MCF 10A (cell line): ENCODE measurements at places on chromosomes 16 and 17.

GRCh38 chr16:77868478-77868877, 80.1 kb downstream of the VAT1L start:
- H3K4me1 ChIP-seq, result no peaks in the 10 kb centered on the region
- no peak for DNase-seq
- H3K27ac ChIP-seq, result no peak overlapping the region

DNA sequence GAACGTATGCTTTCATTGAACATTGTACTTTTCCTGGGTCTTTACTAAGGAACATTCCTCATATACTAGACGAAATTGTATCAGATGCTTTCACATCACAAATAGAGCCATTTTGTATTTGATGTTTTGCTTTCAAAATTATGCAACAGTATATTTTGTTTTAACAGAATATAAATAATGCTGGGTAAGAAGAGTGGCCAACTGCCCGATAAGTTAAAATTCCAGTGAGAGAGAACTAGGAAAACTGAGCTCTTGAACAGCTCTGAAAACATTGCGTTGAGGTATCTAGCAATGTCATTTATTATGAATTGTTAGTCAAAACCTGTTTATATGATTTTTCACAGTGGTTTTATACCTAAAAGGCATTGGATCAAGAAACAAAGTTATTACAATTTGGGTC, 50.8 kb downstream of the USP10 start:
- peaks cover 31% of the 10 kb centered on the region for H3K36me3 ChIP-seq
- no peak overlapping the region for H3K4me3 ChIP-seq

GRCh38 chr17:65470783-65471182, 90.7 kb downstream of the AXIN2 start:
- no peak for DNase-seq
- no peak overlapping the region for H3K4me3 ChIP-seq
- H3K4me1 ChIP-seq, result peaks cover 11% of the 10 kb centered on the region
- H3K27me3 ChIP-seq, result no peaks in the 10 kb centered on the region
- no peak overlapping the region for H3K27ac ChIP-seq
- H3K36me3 ChIP-seq, result no peaks in the 10 kb centered on the region

DNA sequence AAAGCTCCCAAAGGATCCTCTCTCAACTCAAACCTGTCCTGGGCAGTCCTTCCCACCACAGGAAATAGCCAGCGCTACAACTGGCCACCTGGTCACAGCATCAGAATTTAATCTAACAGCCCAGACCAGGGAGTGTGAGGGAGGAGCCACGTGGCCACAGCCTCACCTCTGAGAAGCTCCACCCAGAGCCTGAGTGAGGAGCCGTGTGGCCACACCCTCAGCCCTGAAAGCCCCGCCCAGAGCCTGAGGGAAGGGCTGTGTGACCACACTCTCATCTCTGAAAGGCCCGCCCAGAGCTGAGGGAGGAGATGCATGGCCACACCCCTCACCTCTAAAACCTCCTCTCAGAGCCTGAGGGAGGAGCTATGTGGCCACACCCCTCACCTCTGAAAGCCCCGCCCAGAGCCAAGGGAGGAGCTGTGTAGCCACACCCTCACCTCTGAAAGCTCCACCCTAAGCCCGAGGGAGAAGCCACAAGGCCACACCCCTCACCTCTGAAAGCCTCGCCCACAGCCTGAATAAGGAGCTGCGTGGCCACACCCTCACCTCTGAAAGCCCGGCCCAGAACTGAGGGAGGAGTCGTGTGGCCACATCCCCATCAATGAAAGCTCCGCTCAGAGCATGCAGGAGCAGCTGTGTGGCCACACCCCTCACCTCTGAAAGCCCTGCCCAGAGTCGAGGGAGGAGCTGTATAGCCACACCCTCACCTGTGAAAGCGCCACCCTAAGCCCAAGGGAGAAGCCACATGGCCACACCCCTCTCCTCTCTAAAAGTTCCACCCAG, 28.6 kb downstream of the SLC38A8 start:
- peaks cover 5% of the 10 kb centered on the region for H3K4me1 ChIP-seq
- no peak overlapping the region for H3K4me3 ChIP-seq
- no peaks in the 10 kb centered on the region for H3K27me3 ChIP-seq

DNA sequence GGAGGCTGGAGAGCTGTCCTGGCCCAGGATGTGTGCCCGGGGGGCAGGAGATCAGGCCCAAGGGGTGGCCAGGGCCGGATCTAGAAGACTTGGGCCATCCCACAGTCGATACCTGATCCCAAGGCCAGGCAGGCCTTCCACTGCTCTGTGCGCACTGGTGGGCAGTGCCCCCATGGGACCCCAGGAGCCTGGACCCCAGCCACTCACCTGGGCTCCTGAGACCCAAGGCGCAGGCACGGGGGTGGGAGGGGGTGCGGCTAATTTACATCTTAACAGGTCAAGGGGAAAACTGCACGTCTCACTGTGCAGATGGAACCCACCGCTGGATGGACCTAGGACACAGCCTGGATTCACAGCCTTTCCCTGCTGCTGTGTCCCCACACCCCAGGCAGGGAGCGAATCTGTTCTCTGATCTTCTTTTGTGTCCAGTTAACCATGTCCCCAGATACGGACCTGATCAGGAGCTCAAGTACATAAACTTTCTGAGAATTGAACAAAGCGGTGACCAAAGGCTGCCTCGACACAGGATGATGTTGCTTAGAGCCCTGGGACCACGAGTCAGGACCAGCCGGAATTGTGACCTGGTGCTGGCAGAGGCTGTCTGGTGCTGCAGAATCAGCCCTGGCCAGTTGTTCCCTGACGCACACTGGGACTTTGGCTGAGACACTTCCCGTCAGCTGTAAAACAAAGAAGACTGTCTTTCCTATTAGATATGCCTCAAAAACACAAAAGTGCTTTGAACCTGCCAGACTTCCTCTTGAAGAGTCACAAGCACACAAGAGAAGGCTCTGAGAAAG, 60.6 kb downstream of the TNFRSF13B start:
- no peak for DNase-seq
- no peaks in the 10 kb centered on the region for H3K4me1 ChIP-seq
- no peak overlapping the region for H3K4me3 ChIP-seq

- no peaks in the 10 kb centered on the region for H3K27me3 ChIP-seq
- H3K36me3 ChIP-seq, result no peaks in the 10 kb centered on the region
- peak overlapping the region; percentile 9 for H3K27ac ChIP-seq
- DNase-seq, result peak; percentile 79
- H3K4me3 ChIP-seq, result peak overlapping the region; percentile 17
Observed at GRCh38 chr16:79751471-79752184, 151.1 kb upstream of the MAF start.

DNA sequence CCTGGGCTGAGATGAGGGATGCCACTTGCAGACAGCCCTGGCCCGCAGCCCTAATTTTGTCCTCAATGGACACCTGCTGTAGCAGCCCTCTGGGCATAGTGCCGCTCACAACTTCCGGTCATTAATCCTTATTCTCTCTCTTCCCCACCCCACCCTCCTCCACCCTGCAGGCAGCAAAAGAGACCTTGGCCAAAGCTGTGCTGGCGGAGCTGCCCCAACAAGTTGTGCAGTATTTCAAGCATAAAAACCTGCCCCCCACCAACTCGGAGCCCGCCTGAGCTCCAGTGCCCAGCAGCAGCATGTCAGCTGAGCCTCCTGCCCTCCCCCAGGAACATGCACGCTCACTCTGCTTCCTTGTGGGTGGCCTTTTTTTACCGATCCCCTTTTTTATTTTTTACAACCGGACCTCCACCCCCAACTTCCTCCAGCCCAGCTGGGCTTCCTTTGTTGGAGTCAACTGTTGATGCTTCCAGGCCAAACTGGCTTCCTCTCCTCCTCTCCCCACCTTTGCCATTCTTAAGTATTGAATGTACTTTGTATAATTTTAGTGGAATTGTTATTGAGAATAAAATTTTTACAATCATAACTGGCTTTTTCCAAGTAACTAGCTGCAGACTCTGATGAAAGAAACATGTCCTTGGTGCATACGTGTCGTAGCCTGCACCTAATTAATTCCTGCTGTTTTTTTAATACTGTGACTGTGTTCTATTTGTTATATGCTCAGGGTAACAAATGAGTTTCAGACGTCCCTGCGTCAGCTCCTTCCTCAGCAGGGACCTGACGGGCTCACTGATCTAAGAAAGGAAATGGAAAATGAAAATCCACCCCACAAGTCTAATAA, 38.2 kb downstream of the PSME3IP1 start:
- no peak overlapping the region for H3K4me3 ChIP-seq
- H3K27me3 ChIP-seq, result no peaks in the 10 kb centered on the region
- no peak overlapping the region for H3K27ac ChIP-seq
- no peak for DNase-seq
- H3K36me3 ChIP-seq, result peaks cover 9% of the 10 kb centered on the region

DNA sequence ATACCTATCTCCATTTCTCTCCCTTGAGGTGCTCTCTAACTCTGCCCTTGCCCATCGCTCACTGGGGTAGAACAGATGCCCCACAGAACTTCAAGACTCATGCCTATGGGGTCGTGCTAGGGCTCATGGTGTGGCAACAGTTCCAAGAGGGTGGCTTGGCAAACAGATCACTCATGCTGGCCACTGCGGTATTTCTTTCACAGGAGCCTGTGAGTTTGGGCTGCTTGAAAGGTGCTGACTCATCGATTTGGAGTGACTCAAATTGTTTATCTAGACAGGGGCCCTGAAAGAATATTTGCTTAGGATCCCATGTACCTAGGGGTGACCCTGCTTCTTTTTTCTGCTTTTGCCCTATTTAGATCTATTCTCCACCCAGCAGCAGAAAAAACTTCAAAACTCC, 69.9 kb downstream of the IRX5 start:
- H3K27ac ChIP-seq, result peak overlapping the region; percentile 39
- no peak overlapping the region for H3K4me3 ChIP-seq
- peak; percentile 58 for DNase-seq
- H3K27me3 ChIP-seq, result peaks cover 26% of the 10 kb centered on the region
- peaks cover 21% of the 10 kb centered on the region for H3K4me1 ChIP-seq
- H3K36me3 ChIP-seq, result peaks cover 4% of the 10 kb centered on the region

GRCh38 chr16:2044541-2044940, 3.1 kb downstream of the NTHL1 start:
- no peak overlapping the region for H3K4me3 ChIP-seq
- no peak overlapping the region for H3K27ac ChIP-seq
- H3K27me3 ChIP-seq, result no peaks in the 10 kb centered on the region
- DNase-seq, result no peak
- no peaks in the 10 kb centered on the region for H3K36me3 ChIP-seq

DNA sequence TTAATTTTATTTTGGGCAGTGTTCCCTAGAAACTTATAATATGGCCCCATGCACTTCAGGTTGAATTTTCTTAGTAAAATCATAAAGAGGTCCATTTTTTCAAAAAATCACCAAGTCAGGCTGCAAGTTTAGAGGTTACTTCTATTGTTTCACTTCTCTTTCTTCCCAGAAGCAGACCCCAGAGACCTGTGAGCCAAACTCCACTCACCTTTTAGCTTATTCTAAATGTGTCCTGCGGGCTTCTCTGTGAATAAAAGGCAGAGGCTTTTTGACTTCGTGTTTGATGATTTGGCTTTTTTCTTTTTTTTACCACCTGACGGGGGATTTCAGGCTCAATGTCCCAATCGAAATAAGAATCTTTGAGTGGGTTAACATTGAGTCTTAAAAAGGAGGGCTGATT, 7.4 kb downstream of the PRKCB start:
- no peak overlapping the region for H3K27ac ChIP-seq
- DNase-seq, result no peak
- no peaks in the 10 kb centered on the region for H3K36me3 ChIP-seq
- no peak overlapping the region for H3K4me3 ChIP-seq
- no peaks in the 10 kb centered on the region for H3K4me1 ChIP-seq

DNA sequence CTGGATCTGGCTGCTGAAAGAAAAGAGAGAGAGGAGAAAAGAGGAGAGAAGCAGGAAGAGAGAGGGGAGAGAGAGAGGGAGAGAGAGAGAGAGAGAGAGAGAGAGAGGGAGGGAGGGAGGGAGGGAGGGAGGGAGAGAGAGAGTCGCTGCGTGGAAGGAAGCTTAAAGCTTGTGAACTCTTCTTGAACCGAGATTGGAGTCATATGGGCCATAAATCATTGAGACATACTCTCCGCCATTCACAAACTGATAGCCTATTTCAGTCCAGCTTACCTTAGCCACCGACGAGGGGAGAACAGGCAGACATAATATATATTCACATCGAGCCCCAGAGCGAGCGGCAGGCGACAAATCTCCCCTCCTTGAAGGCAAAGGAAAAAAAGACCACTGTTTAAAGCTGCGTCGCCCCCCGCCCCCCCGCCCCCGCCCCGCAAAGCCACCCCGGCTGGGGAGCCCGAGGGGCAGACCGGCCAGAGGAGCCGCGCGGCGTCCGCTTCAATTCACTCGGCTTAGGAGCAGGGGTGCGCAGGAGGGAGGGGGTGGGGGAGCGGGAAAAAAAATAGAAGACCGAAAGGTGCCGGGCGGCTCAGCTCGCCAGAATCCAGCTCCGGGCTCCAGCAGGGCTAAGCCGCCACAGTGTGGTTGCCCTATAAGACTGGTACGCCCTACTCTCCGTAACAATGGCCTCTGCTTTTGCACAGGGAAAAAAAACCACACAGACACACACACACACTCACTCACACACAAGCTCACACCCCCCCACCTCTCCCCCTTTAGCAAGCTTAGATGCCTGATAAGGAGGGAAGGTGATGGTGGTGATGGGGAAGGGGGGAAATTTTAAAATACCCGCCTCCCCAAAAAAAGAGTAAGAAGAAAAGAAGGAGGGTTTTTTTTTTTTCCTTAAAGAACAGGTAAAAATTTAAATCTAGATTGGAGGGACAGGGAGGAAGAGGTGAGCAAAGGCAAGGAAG, 10.6 kb upstream of the HOXB2 start:
- H3K4me1 ChIP-seq, result peaks cover 17% of the 10 kb centered on the region
- no peaks in the 10 kb centered on the region for H3K36me3 ChIP-seq
- no peak for DNase-seq
- H3K27me3 ChIP-seq, result peaks cover 13% of the 10 kb centered on the region

DNA sequence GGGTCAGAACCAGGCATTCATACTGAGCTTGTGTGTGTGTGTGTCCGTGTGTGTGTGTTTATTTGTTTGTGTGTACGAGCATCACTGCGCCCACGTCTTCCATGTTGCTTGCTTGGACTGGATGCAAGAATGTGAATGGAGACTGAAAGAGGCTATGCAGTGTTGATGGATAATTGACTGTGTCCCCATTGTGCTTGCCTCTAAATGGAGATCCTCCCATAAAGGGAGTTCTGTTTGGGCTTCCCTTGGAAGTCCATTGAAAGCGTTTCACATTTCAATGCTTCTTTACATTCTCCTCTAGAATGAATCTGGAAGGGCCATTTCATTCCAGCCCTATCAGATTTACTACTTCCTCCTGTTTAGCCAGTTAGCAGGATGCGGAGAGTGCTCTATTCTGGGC, 124.0 kb downstream of the GP2 start:
- H3K4me1 ChIP-seq, result no peaks in the 10 kb centered on the region
- no peak overlapping the region for H3K4me3 ChIP-seq
- H3K27ac ChIP-seq, result no peak overlapping the region
- no peak for DNase-seq
- H3K36me3 ChIP-seq, result no peaks in the 10 kb centered on the region
- H3K27me3 ChIP-seq, result peaks cover 11% of the 10 kb centered on the region
